ENCODE measurements at places on chromosomes 7 and 10.

DNA sequence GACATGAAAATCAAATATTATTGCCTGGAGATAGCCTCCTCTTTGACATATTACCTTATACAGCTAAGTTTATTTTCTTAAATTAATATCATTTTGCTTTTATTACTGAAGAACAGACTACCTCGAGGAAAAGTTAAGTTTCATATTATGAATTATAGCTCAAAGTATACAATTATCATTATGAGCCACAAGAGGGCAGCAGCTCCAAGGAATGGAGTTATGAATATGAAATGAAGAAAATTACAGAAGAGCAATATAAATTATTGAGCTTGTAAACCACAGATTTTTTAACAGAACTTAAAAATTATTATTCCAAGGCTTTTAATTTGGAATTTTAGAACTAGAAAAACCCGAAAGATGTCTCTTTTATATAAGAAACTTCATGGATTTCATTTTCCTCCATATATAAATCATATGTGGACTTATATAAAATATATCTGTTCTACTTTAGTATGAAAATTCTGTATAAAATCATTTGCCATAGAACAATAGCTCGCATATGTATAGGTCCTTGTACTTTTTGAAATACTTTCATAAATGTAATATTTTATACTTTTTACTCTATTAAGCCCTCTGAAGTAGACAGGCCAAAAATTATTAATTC lies 40.1 kb downstream of the IQUB start:
- peak; percentile 12 for DNase-seq

DNA sequence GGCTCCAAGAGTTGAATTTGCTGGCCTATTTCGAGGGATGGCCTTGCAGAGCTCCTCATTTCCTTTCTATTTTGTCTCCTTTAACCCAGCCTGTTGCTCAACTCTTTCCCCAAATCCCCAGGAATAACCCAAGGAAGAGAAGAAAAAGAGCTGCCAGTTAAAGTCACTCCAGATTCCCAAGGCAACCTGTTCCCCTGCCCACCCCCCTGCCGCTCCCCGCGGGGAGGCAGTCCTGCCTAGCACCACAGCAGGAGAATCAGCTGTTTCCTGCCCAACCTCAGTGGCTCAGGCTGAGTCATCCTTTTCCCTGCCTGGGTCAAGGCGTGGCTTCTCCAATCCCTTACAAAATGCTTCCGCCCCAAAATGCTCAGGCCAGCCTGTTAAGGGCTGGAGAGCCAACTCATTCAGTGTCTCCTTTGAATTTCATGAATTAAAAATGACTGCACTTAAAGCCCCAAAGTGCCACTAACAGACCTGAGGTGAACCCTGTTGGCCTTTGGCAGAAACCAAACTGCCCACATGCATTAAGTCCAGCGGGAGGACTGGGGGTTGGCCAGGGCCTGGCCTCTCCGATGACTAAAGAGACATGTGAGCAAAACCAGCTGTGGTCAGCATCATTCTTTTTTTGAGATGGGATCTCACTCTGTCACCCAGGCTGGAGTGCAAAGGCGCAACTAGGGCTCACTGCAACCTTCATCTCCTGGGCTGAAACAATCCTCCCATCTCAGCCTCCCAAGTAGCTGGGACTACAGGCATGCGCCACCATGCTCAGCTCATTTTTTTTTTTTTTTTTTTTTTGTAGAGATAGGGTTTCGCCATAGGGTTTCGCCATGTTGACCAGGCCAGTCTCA lies 83.2 kb upstream of the KIF5B start:
- DNase-seq, result no peak

DNA sequence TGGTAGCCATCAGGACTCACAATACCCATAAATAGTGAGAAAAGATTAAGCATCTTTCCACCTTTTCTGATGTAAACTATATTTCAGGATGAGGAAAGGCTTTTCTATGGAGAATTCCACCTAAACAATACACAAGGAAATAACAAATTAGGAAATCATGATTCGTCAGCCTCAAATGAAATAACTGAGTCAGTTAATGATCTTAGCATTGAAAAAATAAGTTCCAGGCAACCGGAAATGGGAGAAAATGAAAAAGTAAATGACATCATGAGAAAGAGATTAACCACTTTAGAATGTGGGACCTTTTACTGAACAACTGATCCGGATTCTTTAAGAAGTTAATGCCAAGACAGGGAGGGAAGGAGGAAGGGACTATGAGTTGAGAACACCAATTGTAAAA lies 742.3 kb downstream of the TNS3 start:
- no peak for DNase-seq

GRCh38 chr10:113007343-113007771 lies 57.3 kb downstream of the TCF7L2 start:
- no peak for DNase-seq

- DNase-seq, result no peak
These were observed 469.6 kb upstream of the FZD8 start for GRCh38 chr10:36111676-36112075.

DNA sequence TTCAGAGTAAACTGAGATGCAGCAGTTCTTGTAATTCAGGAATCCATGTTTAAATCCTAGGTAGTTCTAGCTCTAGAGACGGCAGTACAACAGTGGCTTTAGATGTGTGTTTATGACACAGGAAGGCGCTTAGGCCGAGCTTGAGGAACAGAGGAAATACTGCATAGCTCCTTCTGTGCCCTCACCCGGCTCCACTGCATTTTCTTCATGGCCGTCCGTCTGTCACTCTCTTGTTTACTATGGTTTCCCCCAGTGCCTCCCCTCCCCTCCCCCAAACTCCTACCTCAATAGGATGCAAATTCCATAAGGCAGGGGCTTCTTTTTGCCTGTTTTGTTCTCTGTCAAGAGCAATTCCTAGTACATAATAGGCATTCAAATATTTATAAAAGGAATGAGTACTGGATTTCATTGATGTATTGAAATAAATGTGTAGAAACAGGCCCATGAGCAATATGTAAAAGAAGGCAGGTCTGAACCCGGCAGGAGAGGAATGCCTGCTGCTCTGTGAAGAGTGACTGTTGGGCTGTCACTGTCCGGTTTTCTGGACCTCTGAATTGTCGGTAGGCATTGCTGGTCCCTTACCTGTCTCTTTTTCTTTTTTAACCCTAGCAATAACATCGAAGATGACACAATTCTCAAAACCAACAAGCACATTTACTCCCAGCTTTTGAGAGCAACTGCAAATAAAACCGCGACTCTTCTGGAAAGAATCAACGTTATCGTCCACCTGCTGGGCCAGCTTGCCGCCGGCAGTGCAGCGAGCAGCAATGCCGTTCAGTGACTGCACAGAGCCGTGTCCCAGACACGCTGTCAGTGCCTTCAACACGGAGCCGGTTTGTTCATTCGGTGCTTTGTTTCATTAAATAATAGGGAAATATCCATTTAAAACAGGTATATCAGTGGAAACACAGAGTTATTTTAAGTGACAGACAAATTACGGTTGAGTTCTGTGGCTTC lies 12.7 kb downstream of the MMP21 start:
- no peak for DNase-seq

DNA sequence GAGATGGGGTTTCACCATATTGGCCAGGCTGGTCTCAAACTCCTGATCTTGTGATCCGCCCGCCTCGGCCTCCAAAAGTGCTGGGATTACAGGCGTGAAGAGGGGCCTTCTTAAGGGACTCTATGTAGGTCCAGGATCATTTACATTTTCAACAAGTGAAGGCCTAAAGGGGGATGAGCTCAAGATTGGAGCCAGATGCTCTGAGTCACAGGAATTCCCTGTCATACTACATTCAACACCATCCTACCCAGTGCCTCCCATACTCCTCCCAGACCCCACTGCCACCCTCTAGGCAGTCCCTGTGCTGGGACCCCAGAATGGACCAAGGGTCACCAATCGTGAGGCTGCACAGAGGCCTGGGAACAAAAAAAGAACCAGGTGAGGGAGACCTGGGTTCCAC lies 29.9 kb downstream of the CYTH3 start:
- no peak for DNase-seq

DNA sequence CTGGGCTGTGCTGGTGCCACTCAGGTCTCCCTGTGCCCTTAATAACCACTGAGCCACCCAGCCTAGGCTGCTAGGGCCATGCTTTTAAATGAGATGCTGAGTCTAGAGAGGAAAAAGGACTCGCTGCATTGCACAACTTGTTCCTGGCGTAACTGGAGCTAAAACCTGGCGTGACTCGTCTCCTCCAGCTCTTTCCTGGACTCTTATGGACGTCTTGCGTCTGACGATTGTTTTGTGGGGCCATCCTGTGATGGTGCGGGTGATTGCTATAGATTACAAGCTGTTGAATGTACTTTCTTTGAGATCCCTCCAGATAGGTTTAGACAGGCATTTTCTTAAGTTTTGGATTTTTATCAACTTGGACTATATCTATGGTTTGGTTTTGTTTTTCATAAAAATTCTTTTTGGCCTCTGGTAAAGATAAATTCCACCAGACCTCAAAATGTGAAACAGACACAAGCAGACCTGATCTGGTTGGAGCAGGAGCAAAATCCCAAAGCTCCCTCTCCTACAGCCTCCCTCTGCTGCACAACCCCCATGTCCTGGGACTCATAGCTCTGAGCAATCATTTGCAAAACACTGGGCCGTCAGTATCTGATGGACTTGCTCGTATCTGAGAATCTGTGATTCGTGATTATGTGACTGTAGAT lies 230.3 kb downstream of the ARHGAP12 start:
- DNase-seq, result no peak

GRCh38 chr7:102810916-102811315 lies 62.1 kb downstream of the FAM185A start:
- no peak for DNase-seq

GRCh38 chr10:114458955-114459354 lies 54.7 kb upstream of the AFAP1L2 start:
- DNase-seq, result no peak

GRCh38 chr10:105413997-105414396 lies 772.9 kb downstream of the SORCS3 start:
- DNase-seq, result no peak

GRCh38 chr10:71632200-71632820 lies 87.3 kb downstream of the C10orf105 start:
- no peak for DNase-seq

DNA sequence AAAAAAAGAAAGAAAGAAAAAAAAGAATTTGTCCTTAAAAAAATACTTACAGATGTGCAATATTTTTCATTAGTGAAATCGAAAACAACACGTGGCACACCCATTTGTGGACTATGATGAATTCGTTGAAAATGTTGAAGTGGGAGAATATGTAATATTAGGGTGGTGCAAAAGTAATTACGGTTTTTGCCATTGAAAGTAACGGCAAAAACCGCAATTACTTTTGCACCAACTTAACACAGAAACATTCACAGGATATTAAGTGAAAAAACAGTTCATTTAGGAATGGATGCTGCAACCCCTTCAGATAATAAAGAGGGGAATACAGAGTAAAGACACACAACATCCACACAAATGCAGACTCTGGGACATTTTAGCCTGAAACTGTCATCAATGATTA lies 96.0 kb downstream of the CALN1 start:
- DNase-seq, result no peak

DNA sequence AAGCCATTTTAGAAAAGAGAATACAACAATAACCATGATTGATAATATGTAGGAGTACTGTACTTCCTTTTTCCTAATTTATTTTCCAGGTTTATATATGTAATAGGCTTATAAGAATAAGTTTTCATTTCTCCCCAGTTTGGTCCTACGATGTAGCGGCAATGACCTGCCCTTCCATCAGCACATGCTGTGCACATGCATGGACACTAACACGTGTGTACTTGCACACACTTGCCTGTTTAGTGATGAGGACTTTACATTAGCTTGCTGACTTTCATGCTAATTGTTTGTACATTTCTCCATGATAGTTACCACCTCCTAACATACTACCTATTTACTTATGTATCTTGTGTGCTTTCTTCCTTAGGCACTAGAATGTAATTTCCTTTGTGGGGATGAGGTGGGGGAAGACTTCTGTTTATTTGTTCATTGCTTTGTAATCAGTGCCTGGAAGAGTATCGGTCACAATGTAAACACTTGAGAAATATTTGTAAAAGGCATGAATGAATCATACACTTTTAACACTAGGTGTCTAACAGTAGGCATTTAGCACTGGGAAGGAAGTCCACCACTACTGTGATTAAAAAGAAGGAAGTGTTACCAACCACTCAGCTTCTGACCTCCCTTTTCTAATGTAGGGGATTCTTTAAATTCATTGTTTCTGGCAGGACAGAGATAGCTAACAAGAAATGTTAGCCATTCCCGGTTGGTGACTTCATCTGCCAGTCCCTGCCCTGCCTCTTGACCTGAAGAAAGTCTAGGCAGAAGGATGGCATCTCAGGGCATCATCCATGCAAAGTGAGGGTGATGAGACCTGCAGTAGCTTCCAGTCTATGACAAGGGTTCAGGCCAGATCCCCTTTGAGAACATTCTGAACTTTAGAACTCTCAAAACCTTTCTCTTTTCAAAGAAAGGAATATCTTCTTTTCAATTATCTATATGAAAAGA lies 120.2 kb upstream of the RAB18 start:
- no peak for DNase-seq

DNA sequence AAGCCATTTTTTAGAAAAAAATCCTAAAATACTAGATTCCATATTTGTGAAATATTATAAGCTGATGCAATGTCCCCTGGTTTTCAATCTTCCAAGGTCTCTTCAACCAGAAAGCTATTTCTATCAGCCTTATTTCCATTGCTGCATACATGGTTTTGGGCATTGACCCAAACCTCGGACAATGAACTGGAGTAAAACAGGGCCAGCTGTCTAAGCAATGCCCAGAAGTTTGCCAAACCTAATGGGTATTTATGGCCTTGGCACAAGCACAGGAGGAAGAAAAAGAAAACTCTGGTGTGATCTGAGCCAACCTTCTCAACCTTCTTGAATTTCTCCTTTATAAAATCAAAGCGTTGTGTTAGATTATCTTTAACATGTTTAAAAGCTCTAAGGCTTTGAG lies 402.3 kb downstream of the DNAJB9 start:
- no peak for DNase-seq

- no peak for DNase-seq
These were observed 23.9 kb upstream of the LEP start for GRCh38 chr7:128217030-128217805.

GRCh38 chr10:95423164-95424005 lies 132.6 kb upstream of the PDLIM1 start:
- DNase-seq, result no peak

DNA sequence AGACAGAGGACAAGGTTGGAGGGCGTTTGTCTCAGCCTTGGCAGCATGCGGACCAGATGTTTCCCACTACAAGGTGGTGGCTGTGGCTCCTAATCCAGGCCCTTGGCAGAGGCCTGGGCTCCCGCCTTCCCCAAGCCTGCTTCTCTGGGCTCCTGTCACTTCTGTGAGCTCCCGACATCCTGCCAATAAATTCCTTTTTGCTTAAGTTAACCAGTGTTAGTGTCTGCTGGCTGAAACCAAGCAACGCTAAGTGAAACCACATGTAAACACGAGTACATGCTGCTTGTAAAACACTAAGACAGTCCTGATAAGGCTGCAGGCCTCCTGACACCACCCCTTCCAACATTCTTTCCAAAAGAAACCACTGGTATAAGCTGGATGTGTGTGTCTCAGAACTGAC lies 263.6 kb upstream of the ZMIZ1 start:
- DNase-seq, result no peak

Measured in activated CD4-positive, alpha-beta T cell treated with anti-CD3 and anti-CD28 coated beads for 24 hours (primary cell).